ENCODE measurements at places on chromosomes 12 and 14. TPM values are rescaled to one million over a fixed set of nuclear protein-coding genes. Genes with fewer than 3 reads are reported as not detected.

GRCh38 chr12:77167801-77168200, 102.4 kb upstream of the E2F7 start:
- DNase-seq = no peak

The DPF3 gene
- polyA plus RNA-seq = 1.1 TPM

DNA sequence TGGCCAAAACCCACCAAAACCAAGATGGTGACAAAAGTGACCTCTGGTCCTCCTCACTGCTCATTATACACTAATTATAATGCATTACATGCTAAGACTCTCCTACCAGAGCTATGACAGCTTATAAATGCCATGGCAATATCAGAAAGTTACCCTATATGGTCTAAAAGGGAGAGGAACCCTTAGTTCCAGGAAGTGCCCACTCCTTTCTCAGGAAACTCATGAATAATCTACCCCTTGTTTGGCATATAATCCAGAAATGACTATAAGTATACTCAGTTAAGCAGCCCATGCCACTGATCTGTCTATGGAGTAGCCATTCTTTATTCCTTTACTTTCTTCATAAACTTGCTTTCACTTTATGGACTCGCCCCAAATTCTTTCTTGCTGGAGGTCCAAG, 43.0 kb upstream of the FUT8 start:
- no peak for DNase-seq

- no peak for DNase-seq
Observed at GRCh38 chr14:63614679-63615363, 26.9 kb downstream of the WDR89 start.

GRCh38 chr14:88181072-88181471, 142.0 kb downstream of the KCNK10 start:
- DNase-seq = no peak

- DNase-seq = no peak
Observed at GRCh38 chr12:53160000-53160399, 20.5 kb upstream of the ZNF740 start.

DNA sequence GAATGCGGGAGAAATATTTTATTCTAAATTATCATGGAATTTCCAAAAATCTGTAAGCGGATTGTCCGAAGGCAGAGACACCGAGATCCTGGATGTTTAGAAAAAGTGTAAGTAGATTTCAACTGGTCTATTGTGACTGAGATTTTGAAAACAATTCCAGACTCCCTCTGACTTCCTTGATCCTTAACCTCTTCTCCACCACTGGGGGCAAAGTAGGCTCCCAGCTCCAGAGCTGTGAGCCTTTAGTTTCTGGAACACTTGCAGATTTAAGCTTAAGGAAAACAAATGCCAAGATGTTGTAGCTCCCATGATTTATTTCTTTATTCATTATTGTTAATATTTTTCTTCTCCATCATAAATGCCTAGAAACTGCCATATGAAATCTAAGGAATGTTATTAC, 1320.5 kb upstream of the SEL1L start:
- no peak for DNase-seq

DNA sequence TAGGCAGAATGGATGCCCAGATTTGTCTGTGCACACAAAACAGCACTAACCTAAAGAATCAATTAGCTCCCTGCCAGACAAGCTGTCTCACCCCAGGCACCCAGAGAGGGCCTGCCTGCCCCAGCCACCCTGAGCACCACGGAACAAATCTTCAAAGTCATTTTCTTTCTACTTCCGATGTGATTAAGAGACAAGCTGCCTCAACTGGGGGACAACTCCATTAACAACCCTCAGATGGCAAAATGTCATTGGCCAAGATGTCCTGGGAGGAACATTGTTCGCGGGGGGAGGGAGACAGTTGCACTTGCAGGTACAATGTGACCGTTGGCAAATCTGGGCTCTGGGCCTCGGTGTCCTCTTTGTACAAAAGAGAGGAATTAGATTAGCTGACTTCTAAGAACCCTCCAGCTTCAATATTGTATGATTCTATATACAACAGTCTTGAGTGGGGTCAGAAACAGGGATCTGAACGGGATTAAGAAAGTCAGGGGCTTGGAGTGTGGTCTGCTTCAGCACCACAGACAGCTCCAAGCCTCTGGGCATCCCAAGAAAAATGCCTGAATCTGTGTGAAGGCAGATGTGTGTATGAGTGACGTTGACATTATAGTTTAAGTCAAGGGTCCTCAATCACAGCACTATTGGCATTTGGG, 42.8 kb upstream of the CMKLR1 start:
- DNase-seq = no peak

- DNase-seq = no peak
Observed at GRCh38 chr12:2277492-2278155, 224.8 kb downstream of the CACNA1C start.
